Activated CD4-positive, alpha-beta T cell treated with anti-CD3 and anti-CD28 coated beads for 24 hours (primary cell): ENCODE measurements at places on chromosomes 4 and X.

DNA sequence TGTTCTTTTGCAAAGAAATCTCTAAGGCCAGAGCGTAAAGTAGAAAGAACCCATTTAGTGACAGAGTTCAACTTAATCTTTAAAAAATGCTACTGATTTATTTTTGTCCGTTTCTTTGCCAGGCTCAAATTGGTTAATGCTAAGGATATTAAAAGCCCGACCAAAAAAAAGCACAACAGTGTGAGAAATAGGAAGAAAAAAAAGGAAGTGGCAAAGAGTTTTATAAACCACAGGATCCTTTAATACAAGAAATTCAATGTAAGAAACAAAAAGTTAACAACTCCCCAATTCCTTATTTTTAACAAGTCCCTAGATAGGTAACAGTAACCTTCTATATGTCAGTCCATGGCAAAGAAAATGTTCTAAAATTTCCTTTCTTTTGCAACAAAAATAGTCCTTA, 480.4 kb downstream of the ACTRT1 start:
- DNase-seq, result no peak

- DNase-seq, result no peak
Measured at GRCh38 chr4:16231570-16232245, 5.4 kb upstream of the TAPT1 start.

- no peak for DNase-seq
Measured at GRCh38 chr4:152953514-152953913, 17.4 kb downstream of the FHDC1 start.

DNA sequence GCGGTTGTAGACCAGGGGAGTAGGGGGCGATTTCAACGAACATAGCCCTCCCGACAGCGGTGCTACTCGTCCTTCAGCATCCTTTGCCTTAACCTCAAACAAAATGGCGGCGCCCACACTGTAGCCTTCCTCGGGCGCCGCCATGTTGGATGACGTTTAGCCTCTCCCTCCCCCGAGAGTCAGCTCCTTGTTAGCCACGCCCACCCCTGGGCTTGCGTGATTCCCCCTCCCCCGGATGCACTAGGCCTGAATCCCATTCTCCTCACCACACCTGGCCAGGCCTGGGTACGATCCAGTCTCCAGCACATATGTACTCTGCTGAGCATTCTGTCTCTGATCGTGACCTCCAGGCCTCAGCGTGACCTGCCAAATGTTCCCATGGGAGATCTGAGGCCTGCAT, 49.0 kb upstream of the ZNF157 start:
- DNase-seq, result no peak

DNA sequence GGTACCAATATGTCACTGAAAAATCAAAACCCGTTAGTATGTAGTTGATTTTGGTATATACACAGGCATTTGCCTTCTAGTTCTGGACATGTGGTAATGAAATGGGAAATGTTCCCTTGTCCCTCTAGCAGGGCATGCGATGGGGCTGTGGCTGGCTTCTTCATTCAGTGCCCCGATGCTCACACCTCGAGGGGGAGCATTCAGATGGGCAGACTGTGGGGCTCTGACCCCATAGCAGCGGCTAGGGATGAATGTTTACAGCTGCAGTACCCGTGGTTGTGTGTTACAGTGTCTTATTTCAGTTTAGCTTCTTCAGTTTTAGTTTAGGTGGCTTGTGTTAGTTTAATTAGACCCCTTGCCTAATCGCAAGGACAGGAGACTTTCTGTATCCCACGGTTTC, 1741.0 kb upstream of the PCDH10 start:
- no peak for DNase-seq

DNA sequence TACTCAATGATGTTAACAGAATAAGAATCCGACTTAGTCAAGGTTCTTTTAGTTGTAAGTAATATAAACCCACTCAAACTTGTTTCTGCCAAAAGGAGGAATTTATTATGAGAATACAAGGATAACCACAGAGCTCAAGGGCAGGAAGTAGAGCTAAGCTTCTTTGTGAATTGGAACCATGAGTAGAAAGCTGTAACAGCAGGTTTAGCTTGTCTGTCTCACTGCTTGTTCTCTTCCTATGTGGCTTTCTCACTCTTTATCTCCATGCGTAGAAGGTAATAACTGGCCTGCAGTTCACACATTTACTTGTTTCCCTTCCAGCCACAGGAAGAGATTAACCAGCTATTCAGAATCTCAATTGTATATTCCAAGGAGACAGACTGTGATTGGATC, 378.3 kb downstream of the PPP1R2C start:
- no peak for DNase-seq

- DNase-seq, result no peak
Measured at GRCh38 chrX:47361538-47362511, 8.6 kb upstream of the ZNF157 start.

GRCh38 chr4:79057772-79058171, 118.5 kb upstream of the PAQR3 start:
- no peak for DNase-seq

DNA sequence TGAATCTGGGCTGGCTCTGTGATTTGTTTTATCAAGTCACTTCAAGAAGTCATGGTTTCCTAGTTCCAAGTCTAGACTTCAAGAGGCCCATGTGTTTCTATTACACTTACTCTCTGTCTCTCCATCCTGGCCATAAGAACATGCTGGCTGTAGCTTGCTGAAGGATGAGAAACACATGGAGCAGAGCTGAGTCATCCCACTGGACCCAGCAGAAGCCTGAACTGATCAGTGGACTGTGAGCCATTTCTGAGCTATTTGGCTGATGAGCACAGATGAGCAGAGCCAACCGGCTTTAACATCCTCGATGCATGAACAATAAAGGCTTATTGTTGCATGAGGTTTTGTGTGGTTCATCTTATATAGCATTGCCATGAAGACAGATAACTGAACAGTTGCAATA, 290.6 kb upstream of the BOD1L1 start:
- no peak for DNase-seq

DNA sequence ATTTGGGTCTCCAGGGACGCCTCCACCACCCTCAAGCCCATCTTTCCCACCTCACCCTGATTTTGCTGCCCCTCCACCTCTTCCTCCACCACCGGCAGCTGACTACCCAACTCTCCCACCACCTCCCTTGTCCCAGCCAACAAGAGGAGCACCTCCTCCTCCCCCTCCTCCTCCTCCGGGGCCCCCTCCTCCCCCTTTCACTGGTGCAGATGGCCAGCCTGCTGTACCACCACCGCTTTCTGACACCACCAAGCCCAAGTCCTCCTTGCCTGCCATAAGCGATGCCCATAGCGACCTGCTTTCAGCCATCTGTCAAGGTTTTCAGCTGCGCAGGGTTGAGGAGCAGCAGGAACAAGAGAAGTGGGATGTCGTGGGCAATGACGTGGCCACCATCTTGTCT, 32.4 kb upstream of the ZNF81 start:
- DNase-seq, result no peak

- no peak for DNase-seq
Measured at GRCh38 chrX:129980540-129981199, 1.8 kb upstream of the BCORL1 start.

GRCh38 chr4:59689149-59689548, 1511.0 kb upstream of the ADGRL3 start:
- no peak for DNase-seq

DNA sequence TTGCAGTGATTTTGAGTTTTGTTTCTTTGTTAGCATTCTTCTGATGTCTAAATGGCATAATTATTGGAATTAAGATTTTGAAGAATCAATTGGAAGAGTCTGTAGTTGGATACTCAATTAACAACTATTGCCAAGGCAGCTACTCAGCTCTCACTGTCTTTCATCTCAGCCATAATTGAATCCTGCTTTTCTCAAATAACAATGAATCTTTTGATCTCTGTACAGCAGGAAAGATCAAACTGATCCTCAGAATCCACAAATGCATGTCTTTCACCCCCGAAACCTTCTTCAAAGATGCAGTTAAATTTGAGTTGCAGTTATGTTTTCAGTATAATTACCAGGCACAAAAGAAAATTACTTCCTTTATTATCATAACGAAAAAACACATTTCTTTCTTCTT, 86.2 kb downstream of the MAD2L1 start:
- no peak for DNase-seq

GRCh38 chr4:114226968-114227760, 247.7 kb upstream of the ARSJ start:
- no peak for DNase-seq

- DNase-seq, result no peak
Measured at GRCh38 chrX:110409925-110410324, 51.3 kb downstream of the RTL9 start.

DNA sequence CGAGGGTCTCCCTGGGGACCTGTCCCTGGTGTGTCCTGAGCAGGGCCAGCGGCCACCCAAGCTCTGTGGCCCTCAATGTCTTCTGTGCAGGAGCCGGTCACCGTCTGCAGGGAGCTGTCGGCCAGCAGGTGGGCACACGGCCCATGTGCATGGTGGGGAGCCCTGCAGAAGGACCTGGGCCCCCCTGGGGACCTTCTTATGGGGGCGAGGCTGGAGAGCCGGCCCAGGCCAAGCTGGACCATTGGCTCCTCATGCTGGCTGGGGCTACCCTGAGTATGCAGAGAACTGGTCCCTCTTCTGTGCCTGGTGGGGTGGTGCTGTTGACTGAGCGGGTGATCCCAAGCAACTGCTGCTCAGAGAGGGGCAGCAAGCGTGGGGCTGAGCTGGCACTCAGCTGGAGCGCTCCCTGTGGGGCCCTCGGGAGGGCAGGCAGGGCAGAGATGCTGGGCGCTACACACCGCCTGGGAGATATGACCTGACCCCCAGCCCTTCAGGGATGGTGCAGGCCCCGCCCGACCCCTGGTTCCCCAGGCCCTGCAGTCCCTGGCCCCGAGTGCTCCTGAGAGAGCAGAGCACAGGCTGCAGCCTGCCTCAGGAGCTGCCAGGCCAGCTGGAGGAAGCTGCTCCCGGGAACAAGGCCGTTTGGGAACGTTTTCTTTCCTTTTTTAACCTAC, 14.8 kb downstream of the NAT8L start:
- DNase-seq, result no peak

- DNase-seq, result no peak
Measured at GRCh38 chrX:11239230-11239629, 54.0 kb upstream of the AMELX start.

GRCh38 chr4:39048311-39048710, 13.7 kb upstream of the KLHL5 start:
- DNase-seq, result no peak

DNA sequence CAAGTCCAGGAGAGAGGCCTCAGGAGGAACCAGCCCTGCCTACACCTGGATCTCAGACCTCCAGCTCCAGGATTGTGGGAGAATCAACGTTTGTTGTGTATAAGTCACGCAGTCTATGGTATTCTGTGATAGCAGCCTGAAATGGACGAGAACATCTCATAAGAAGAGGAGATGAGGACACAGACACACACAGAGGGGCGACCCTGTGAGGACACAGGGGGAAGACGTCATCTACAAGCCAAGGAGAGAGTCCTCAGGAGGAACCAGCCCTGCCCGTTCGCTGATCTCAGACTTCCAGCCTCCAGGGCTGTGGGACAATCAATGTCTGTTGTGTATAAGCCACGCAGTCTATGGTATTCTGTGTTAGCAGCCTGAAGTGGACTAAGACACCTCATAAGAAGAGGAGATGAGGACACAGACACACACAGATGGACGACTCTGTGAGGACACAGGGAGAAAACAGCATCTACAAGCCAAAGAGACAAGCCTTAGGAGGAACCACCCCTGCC, 20.3 kb downstream of the P2RY8 start:
- no peak for DNase-seq

- DNase-seq, result no peak
Measured at GRCh38 chr4:28238876-28239275, 1378.2 kb downstream of the STIM2 start.

- no peak for DNase-seq
Measured at GRCh38 chr4:19944806-19945205, 306.9 kb upstream of the SLIT2 start.

GRCh38 chr4:48069026-48069425, 52.5 kb downstream of the NIPAL1 start:
- DNase-seq, result no peak

DNA sequence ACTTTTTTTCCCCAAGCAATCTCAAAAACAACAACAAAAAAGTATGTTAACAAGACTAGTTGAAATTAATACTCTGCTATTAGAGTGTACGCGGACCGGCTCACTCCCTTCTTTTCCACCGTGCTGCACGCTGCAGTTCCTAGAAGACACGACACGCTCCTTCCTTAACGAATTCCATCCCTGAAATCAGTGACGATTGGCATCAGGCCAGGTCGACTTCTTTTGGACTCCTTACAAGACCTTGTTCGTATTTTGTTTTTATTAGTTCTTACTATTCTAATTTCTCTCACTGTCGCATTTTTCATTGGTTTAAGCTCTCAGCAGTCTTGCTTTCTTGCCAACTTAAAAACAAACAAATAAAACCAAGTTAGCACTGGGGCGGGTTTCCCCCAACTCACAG, 175.8 kb upstream of the PITX2 start:
- no peak for DNase-seq

GRCh38 chrX:150324919-150325318, 38.2 kb upstream of the MAMLD1 start:
- DNase-seq, result no peak

DNA sequence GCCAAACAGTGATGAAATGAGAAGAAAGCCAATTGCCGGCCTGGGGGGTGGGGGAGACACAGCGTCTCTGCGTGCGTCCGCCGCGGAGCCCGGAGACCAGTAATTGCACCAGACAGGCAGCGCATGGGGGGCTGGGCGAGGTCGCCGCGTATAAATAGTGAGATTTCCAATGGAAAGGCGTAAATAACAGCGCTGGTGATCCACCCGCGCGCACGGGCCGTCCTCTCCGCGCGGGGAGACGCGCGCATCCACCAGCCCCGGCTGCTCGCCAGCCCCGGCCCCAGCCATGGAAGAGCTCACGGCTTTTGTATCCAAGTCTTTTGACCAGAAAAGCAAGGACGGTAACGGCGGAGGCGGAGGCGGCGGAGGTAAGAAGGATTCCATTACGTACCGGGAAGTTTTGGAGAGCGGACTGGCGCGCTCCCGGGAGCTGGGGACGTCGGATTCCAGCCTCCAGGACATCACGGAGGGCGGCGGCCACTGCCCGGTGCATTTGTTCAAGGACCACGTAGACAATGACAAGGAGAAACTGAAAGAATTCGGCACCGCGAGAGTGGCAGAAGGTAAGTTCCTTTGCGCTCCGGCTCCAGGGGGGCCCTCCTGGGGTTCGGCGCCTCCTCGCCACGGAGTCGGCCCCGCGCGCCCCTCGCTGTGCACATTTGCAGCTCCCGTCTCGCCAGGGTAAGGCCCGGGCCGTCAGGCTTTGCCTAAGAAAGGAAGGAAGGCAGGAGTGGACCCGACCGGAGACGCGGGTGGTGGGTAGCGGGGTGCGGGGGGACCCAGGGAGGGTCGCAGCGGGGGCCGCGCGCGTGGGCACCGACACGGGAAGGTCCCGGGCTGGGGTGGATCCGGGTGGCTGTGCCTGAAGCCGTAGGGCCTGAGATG, at the start of gene SHOX:
Gene SHOX (plus strand): TSS at position 180 of the 885 bp plus-strand sequence. CDS start 107 bp downstream, at position 287.
- no peak for DNase-seq

GRCh38 chr4:102500352-102500695, 835 bp upstream of the NFKB1 start:
- DNase-seq, result no peak

- DNase-seq, result no peak
Measured at GRCh38 chrX:53357799-53358530, 64.5 kb downstream of the SMC1A start.

DNA sequence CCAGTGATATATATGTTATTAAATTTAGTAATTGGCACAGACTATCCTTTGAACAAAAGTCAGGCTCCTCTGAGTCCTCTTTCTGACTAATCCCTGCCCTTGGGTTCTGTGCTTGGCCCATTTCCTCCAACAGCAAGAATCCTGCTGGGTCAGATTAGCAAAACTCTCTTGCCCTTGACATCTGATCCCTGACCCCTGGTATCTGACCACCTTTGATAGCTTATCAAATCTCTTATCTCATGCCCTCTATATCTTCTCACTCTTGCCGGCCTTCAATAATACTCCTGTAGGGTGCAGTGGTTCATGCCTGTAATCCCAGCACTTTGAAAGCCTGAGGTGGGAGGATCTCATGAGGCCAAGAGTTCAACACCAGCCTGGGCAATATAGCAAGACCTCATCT, 245.5 kb upstream of the FAM47A start:
- no peak for DNase-seq
